ENCODE measurements at places on chromosomes 11 and 22. TPM values are rescaled to one million over a fixed set of nuclear protein-coding genes. Genes with fewer than 3 reads are reported as not detected.

The NCR3LG1 gene
- polyA plus RNA-seq = 0.45 TPM

The NXPE4 gene
- not detected for polyA plus RNA-seq

The DCHS1 gene
- 0.12 TPM for polyA plus RNA-seq

The INS gene
- not detected for polyA plus RNA-seq

The NELL1 gene
- 76.9 TPM for polyA plus RNA-seq
